ENCODE measurements at places on chromosomes 5 and 9.
A peak's percentile ranks its signal among the peaks of the same experiment; 100 is the strongest.

GRCh38 chr5:157166214-157167213, at the start of gene GARIN3:
GARIN3 (minus strand) TSS chr5:157166264; CDS start chr5:157166168, 96 bp downstream.
- peak; percentile 40 for DNase-seq

DNA sequence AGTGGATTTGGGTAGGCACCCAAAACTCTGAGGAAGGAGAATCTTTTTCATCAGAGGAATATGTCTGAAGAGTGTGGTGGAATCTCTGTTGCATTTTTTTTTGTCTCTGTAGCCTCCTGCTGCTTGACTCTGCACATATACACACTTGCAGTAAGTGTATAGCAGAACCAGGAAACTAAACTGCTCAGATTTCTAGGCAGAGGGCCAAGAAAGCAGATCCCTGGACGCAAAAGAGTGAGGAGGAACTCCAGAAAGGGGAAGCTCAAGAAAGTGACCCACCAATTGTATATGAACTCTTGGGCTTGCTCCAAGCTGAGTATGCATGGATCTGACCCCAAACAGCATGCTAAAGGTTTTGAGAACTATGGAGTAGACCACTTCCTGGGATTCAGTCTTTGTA, 181.8 kb downstream of the GADD45G start:
- DNase-seq: no peak

DNA sequence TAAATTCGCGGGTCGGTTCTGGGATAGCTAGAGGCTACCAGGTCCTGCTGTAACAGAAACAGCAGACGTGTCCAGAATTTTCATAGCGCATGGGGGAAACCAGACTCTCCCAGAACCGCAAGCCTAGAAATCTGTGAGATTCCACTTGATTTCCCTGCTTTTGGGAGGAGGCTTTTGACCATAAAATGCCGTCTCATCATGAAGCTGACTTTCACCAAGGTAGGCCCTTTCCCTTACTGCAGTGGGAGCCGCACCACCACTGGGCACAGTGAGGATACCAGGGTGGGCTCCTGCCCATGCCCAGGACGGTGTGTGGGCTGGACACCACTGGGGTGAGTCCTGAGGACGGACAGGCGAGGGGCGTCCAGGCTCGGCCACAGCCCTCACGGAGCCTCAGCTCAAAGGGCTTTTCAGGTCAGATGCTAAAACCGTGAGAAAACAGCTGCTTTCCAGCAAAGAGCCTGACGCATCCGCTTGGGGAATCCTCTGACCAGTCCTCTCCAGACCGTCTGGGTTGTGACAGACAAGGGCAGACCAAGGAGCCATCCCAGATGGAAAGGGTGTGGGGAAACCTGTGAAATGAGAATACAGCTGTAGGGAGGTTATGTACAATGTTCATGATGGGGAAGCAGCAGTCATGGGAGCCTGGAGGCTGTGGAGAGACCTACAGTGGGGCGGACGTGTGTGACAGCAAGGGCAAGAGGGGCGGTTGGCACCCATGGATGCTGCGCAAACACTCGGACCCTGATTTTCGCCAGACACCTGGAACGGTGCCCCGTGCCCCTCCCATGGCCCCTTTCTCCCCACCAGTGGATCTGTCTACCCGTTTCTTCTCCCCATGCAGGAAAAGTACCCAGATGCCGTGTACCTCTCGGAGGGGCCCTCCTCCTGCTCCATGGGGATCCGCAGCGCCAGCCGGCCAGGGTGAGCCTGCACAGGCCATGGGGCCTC, 59.2 kb downstream of the IPPK start:
- DNase-seq: no peak

GRCh38 chr5:179273073-179273435, 72.2 kb downstream of the ADAMTS2 start:
- no peak for DNase-seq

DNA sequence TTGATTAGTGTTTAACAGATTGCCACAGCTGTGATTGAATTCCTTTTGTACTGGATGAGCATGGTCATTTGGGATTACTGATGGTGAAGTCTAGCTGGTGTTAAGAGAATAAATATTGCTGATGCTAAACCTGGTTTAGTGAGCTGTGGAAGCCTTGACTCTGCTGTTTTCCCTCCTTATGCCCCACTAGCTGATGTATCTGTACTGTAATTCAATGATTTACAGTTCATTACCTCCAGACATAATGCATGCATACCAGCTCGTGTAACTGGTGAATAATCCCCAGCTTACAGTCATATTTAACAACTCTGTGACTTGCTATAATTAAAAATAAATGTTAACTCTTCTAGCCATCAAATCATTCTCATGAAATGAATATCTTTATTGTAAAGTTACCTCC, 1.7 kb upstream of the CMYA5 start:
- no peak for DNase-seq

DNA sequence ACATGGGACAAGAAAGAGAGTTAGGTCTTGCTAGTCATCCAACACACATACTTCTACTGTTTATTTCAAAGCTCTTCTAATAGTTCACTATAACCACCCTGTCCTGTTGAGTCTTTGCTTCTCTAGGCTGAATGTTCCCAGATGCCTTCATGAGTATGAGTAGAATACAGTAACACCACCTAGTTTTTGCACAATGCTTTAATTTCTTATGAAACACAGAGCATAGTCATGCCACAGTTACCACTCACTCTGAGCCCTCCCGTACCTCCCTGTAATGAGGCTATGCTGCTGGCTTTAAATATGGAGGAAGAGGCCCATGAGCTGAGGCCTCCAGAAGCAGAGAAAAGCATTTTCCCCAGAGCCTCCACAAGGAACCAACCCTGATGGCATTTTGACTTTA, 75.0 kb upstream of the SLC1A3 start:
- DNase-seq: no peak

DNA sequence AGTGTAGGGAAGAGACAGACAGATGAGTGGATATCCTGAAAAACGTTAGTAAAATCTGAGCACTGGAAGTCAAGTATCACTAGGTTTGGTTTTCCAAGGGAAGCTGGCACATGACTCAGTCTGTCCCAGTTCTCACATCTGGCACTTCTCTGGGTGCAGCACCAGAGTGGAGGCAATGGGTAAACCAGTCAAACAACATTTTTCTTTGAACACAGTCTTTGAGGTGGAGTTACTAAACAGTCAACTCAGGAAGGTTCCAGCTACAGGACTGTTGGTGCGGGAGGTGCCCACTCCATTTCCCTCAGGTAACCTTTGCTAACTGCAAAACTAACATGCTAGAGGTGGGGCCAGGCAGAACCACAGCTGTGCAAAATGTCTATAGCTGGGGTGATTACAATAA, 301.4 kb upstream of the RFX3 start:
- DNase-seq: no peak

DNA sequence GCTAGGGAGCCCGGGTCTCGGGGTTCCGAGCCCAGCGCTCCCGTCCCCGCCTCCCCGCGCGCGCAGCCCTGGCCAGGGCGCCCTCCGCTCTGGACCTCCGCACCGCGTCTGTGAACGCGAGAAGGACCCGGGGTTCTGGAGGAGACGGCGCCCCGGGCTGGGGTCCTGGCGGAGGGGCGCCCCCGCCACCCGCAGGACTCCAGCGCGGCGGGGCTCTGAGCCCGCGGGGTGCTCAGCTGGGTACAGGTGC, 431 bp downstream of the TMOD1 start:
- DNase-seq: no peak

DNA sequence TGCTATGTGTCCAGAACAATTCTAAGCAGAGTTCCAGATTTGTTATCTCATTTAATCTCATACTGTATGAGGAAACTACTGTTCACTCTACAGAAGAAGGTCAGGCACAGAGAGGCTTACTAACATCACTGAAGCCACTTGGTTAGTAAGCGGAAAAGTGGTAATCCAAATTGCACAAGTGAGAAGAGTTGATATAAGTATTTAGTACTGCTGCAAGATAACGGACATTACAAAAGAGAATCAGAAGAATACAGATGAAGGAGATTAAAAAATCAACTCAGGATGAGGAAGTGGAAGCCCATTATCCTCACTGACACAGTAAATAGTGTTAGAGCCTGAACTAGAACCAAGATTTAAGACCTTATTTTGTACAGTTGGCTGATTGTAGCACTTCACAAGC, 22.3 kb upstream of the TLR4 start:
- DNase-seq: no peak

DNA sequence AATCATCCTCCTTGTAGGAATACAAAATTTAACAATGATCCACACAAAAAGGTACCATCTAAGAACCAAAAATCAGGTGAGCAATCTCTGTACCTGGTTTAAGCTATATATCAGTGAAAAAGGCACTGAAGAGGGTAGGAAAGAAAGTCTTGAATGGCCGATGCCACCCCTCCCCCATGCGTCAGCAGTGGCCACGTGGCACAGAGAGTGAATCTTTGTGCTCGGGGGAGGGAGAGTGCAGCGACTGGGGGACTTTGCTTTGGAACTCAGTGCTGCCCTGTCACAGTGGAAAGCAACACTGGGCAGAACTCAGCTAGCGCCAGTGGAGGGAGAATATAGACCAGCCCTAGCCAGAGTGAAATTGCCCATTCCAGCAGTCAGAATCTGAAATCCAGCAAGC, 28.3 kb upstream of the PDE4D start:
- DNase-seq: no peak

DNA sequence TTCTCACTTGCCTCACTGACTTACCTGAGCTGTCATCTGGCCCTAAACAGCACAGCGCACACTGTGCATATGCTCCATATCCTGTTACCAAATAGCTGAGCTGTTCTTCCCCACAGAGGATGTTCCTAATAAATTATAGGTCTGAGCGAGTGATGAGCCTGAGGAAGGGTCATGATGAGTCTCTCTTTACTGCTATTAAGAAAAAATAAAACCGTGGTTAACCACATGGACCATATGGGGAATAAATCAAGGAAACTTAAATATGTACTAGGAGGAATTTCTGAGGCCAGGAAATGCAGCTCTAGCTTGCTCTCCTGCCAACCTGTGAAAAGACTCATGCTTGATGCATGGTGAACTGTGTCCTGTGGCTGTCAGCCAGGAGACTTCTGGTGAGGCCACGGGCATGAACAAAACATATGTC, 424.8 kb upstream of the DMAC1 start:
- no peak for DNase-seq

- no peak for DNase-seq
Observed at GRCh38 chr9:128540634-128541360, 11.6 kb upstream of the SPTAN1 start.

- no peak for DNase-seq
Observed at GRCh38 chr5:153358315-153358976, 132.0 kb upstream of the GRIA1 start.

- no peak for DNase-seq
Observed at GRCh38 chr5:30505014-30505886, 688.2 kb upstream of the CDH6 start.

DNA sequence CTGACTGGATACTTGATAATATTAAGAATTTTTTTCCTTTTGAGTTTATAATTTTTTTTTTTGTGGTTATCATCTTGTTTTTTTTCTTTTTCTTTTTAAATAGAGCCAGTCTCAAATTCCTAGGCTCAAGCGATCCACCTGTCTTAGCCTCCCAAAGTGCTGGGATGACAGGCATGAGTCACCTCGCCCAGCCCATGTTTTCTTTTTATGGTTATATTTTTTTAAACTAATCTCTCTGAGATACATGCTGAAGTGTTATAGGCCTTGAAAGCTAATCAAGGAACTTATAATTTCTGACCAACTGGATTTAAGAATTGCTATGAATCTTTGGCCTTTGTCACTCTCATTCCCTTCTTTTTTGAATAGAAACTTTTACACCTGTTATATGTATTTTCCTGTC, 6.8 kb upstream of the AMACR start:
- no peak for DNase-seq

DNA sequence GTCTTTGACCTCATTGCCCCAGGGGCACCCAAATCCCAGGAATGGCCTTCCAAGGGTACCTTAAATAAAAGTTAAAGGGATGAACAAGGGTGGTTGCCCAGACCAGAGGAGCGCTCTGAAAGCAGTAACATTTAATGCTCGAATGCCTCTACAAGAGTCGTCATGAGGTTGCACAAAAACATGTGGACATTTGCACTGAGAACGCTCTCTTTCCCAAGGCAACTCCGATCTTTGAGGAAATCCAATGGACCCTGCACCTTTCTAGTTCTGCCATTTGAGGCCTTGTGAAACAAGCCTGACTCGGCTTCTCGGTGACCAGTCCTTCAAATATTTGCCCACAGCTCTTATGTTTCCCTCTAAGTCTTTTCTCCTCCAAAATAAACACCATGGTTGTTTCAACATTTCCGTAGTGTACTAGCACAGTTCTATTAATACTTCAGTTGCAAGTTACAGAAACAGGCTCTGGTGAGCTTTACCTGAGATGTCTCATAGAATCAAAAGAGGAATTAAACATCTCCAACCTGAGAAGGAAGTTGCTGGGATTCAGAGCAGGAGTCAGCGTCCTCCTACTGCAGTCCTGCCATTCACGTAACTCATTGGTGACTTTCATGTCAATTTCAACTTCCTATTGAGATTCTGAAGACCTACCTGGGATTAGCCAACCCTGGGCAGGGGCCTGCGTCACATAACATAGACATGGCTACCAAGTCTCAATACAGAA, 168.8 kb upstream of the RAI14 start:
- no peak for DNase-seq

DNA sequence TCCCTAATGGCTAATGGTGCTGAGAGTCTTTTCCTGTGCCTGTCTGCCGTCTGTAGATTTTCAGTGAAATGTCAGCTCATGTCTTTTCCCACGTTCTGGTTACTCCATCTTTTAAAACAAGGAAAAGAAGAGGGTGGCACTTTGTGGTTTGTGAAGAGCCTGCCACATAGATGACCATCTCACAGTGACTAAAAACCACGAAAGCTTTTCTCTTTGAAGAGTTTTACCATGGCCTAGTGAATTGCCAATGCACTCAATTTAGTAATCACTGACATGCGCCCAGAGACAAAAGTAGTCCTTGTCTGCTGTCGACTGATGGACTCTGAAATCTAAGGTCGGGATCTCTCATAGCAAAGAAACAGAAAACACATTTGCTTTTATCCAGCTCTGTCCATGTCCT, 50.4 kb downstream of the SPATA31C2 start:
- no peak for DNase-seq

DNA sequence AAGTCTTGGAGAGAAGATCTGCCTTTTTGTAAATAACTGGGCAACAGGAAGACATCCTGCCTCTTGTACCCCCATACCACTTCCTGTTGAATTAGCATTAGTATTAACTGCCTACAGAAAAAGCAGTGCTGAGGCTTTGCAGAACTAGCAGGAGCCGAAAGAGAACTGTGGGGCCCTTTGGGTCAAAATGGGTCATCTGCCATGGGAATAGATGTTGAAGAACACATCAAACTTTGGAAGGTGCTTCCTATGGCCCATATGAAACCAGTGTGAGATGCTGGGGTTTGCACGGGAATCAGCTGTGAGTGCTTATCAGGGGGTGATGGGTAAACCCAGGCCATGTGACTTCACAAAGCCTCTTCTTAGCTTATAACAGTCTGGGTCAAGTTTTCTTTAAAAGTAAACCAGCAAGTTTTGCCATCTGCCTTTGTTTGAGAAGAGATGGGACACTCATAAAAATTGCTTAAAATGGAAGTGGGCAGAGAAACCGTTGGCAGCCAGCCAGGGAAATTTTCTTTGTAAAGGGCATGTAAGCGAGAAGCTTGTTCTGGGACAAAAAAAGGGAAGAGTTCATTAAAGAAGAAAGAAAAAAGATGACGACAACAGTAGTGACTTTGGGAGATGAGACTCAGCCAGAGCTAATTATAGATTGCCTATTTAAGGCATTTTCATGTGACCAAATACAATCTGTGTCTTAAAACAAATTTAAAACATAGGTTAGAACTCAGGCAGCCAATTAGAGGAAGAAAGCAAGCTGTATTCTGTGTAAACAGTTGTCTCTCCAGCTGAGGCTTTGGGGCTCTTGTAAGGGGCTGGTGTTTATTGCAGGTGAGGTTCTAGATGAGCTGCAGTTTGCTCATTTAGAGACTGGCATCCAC, 4.4 kb downstream of the SLC25A25 start:
- peak; percentile 50 for DNase-seq

- no peak for DNase-seq
Observed at GRCh38 chr5:84715686-84716085, 331.0 kb upstream of the EDIL3 start.

Data from CD4-positive, CD25-positive, alpha-beta regulatory T cell (primary cell).